NCI-H1092 treated with DMSO at 0.1 percent for 48 hours (cell line): ENCODE measurements at places on chromosomes 2 and 18.

- no peak for DNase-seq
These were observed 111.3 kb upstream of the TCF4 start for GRCh38 chr18:55699233-55699765.

DNA sequence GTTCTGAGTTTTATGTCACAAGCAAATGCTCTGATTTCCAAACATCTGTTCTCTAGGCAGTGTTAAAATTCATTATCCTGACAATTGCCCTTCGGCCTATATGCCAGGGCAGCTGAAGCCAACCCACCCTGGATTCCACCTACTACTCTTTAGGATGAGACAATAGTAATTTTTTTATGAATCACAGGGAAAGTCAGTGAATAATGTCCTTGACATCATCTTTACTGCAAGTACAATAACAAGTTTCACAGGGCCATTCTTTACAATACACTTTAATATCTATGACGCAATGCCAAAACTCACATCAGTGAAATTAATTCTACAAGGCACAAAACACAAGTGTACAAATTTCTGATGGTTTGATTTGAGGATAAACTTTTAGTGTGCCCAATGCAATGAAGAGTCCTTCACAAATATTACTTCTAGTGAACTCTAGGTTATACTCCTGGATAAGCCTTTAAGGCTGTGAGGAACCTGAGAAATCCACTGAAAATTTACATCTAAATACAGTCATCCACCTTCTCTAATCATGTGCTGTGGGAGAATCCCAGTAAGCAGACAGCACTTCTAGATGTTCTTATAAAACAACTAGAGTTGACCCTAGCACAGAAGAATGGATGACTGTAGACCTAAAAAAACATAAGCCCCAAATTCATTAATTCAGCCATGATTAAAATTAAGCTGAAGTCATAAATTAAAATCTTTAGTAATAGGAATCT, 77.3 kb upstream of the CTLA4 start:
- no peak for DNase-seq

- no peak for DNase-seq
These were observed 214.3 kb downstream of the MYCN start for GRCh38 chr2:16154501-16155280.

DNA sequence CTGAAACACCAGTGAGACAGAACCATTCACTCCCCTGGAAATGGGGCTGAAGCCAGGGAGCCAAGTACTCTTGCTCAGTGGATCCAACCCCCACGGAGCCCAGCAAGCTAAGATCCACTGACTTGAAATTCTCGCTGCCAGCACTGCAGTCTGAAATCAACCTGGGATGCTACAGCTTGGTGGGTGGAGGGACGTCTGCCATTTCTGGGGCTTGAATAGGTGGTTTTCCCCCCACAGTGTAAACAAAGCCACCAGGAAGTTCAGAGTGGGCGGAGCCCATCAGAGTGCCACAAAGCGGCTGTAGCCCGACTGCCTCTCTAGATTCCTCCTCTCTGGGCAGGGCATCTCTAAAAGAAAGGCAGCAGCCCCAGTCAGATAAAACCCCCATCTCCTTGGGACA, 292.8 kb downstream of the LNPK start:
- no peak for DNase-seq

- DNase-seq: no peak
These were observed 87.8 kb downstream of the LOXHD1 start for GRCh38 chr18:46569211-46569610.

GRCh38 chr2:31539505-31539904, 41.2 kb downstream of the SRD5A2 start:
- DNase-seq: no peak

GRCh38 chr2:11212645-11213044, 57.4 kb downstream of the SLC66A3 start:
- no peak for DNase-seq

GRCh38 chr2:215425021-215425782, 10.7 kb downstream of the FN1 start:
- DNase-seq: no peak

DNA sequence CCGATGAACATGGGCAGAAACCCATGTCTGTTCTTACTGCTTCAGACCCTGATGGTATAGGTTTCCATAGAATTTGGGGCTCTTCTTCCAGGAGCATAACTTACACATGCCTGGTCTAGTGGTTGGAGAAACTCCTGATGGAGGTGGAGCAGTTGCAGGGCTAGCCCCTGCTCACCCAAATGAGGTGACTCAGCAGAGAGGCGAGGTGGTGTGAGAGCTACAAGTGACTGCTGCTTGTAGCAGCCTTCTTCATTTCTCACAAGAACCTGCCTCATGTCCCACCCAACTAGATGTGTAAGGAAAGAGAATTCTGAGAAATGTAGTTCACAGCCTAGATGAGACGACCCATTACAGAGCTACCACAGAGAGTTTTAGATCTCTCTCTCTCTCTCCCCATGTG, 105.3 kb downstream of the ZNF407 start:
- DNase-seq: no peak

DNA sequence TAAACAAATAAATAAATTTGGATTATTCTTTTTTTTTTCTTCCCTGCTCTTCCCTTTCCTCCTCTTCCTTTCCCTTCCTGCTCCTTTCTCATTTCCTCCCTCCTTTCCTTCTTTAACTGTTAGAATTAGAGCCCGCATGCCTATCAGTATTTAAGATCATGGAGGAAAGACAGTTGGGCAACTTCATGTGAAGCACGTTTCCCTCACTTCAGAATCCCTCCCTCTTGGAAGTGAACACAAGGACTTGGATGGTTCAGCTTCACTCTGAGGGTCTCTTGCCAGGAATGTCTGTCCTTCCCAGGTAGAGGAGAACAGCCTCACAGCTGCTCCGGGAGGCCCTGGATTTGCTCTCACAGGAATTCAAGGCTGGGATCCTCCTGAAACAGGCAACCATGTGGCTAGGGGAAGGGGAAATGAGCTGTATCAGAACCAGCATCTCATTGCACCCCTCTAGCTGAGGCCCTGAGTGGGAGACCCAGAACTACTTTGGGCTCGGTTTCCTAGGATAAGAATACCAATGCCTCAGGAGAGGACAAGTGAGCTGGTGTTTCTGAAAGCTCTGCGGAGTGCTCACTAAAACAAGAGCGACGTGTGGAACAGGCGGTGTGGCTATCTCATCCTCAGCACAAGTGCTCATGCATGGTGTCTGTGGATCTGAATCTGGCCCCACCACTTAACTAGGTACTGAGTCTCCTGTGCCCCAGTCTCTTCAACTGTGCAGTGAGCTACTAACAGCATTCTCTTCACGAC, 230.5 kb downstream of the MYCN start:
- DNase-seq: no peak

DNA sequence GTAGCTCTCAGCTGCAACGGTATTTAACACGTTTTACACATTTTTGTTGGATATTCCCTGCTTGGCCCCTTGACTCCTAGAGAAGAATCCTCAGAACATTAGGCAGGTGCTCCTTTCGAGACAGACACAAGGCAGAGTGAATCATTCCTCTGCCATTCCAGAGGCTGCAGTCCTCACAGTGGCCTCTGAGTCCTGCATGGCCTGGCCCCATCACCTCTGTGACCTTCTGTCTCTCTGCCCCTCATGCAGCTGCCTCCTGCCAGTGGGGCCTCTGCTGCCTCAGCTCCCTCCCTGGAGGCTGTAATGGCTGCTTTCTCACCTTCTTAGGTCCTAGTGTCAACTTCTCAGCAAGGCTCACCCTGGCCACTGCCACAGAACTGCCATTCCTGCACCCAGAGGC, 101.3 kb downstream of the PTPRM start:
- DNase-seq: no peak

DNA sequence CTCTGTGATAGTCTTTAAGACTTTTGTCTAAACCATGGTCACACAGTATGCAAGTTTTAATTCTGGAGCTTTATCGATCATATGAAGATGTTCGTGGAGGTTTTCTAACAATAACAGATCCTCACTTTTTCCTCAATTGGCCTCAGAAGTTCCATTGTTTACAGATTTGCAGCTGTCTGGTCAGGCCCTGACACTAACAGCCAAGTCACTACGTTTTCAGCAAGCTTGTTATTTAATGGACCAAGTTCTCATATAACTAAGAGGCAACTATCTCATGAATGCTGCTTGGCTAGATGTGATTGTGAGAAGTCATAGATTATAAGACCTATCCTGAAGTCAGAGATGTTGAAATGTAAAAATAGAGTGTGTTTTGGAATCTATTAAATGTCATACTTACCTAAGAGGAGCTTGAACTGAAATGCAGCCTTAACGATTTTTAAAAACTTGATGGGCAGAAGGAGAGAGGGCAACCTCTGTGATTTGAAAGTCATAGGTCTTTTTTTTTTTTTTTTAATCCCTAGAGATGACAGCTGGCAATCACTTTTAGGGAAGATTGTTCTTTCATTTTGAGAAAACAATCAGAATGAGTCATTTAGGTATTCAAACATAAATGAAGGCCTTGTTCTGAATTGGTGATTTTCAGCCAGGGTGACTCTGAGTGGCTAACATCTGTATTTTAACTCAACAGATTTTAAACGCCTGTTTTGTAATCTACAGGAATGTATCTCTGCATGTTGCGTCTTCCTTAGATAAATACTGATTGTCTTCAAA, 48.4 kb upstream of the NEMP2 start:
- DNase-seq: no peak

GRCh38 chr2:235044501-235045271, 92.9 kb downstream of the SH3BP4 start:
- no peak for DNase-seq

DNA sequence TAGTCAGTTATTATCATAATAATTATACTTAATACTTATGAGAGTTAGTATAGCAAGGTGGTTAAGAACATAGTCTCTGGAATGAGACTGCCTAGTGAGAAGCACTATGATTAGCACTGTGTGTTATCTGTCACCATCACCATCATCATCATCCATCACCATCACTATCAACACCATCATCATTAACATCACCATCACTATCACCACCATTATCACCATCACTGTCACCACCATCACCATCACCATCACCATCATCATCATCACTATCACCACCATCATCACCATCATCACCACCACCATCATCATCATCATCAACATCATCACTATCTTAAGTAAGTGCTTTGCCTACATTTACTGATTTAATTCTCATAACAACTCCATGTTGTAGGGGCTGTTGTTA, 39.6 kb downstream of the SRSF7 start:
- DNase-seq: no peak

GRCh38 chr18:26911840-26912239, 46.3 kb upstream of the AQP4 start:
- no peak for DNase-seq

- DNase-seq: no peak
These were observed 8.0 kb downstream of the SIX3 start for GRCh38 chr2:44949329-44950151.

GRCh38 chr18:70448588-70448987, 159.7 kb downstream of the SOCS6 start:
- DNase-seq: no peak

GRCh38 chr2:235543128-235543750, 49.4 kb downstream of the AGAP1 start:
- no peak for DNase-seq

DNA sequence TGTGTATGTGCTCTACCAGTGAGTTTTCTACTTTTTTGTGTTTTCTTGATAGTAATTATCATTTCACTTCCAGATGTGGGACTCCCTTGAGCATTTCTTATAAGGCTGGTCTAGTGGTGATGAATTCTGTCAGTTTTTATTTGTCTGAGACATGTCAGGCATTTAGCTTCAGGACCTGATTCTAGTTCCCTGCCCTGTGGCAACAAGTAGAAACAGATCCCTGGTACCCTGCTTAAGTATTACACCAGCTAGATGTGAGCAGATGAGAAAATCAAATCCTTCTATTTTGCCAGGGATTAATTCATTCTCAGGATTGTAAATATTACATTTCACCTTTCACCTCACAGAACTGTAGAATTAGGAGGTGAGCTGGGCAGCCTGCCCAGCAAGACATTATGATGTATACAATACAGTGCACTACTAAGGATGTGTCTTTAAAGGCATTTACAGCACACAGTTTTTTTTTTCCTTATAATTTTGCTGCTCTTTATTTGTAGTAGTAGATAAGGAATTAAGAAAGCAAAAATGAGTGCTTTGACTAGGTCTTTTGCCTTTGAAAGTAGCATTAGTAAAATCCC, 35.1 kb downstream of the GALM start:
- DNase-seq: no peak

DNA sequence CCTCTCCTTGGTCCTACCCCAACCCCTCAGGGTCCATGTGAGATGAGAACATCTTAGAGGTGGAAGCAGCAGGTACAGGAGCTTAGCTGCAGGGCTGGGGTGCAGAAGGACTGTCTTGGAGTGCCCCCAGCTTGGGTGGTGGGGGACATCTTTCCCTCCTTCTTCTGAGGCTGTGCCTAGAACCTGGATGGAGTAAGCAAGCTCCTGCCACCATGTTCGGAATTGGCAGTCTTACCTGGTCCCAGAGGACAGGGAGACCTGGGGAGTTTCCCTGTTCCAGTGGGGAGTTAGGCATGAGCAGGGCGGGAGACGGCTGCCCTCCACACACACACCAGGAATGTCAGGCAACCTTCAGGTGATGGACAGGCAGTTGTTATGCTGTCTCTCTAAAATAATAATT, 131.0 kb upstream of the COPS8 start:
- DNase-seq: no peak

- no peak for DNase-seq
These were observed 57.5 kb downstream of the PIAS2 start for GRCh38 chr18:46859855-46860254.

- no peak for DNase-seq
These were observed 21.6 kb downstream of the DARS1 start for GRCh38 chr2:135963841-135964240.

DNA sequence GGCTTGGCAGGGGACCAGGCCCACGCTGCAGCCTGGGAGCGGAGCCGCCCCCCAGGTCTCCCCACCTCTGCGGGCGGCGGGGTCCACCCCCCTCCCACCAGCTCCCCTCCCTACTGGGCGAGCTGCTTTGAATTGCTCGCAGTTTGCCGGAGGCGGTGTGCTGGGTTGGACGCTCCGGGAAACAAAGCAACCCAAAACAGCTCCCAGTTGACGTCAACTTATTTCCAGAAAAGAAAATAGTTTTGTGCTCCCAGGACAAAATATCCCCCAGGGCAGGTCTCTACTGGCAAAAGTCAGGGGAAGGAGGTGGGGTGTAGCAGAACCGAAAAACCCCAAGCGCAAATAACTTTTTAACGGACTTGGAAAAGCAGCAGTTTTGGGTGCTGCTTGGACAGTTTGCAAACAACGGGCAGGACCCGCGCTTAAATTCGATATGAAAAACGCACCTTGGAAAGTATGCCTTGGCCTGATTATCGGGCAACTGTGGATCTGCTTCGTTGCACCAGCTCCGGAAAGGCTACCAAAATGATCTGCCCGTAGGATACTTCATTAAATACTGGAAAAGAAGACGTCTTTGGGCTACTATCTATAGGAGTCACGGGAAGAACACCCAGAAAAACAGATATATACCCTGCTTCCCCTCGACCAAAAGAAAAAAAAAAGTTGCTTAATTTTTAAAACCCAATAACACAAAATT, 2.8 kb upstream of the KCTD1 start:
- no peak for DNase-seq

- DNase-seq: no peak
These were observed 96.8 kb upstream of the TRIB2 start for GRCh38 chr2:12619975-12620374.

DNA sequence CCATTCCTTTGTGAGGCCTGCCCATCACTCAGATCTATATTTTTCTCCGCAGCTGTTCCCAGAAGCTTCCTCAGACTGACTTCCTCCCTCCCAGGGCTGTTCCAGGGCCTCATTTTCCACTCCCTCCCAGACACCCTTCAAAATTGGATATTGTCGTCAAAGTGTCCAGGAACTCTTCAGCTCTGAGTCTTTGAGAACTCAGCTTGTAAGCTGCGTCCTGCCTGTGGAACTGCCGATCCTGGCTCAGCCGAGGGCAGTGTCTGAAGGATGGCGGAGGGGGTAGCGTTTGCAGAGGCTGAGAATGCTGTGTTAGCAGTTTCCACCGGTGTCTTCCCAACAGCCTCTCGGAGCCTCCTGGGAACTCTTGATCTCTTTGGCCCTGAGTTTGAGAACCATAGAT, 27.1 kb downstream of the NCK2 start:
- DNase-seq: no peak
